Epithelial cell of prostate (primary cell): ENCODE measurements at places on chromosomes 3 and 15.

DNA sequence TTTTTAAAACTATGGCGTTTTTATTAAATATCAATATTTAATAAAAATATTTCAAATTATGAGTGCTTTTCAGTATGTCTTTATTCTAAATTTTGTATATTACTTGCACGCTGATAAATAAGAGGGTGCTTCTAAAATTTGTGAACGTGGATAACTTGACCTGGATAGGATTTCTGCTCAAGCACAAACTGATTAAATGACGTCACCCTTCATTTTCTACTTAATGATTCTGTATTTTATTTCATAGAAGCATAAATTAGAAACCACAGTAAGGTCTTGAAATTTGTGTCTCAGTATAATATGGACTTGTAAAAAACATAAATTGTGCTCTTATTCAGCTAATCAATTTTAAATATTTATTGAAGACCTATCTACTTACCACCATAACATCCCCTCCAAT lies 903.7 kb downstream of the ROBO2 start:
- no peak for DNase-seq

DNA sequence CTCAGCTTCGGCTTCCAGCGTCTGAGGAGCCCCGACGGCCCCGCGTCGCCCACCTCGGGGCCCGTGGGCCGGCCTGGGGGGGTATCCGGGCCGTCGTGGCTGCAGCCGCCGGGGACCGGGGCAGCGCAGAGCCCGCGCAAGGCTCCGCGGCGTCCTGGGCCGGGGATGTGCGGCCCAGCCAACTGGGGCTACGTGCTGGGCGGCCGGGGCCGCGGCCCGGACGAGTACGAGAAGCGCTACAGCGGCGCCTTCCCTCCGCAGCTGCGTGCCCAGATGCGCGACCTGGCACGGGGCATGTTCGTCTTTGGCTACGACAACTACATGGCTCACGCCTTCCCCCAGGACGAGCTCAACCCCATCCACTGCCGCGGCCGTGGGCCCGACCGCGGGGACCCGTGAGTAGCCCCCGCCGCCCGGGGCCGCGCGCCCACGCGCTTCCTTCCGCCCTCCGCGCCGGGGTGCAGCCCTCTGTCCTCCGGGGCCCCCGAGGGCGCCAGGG lies 462 bp downstream of the EDEM1 start:
- DNase-seq: no peak

DNA sequence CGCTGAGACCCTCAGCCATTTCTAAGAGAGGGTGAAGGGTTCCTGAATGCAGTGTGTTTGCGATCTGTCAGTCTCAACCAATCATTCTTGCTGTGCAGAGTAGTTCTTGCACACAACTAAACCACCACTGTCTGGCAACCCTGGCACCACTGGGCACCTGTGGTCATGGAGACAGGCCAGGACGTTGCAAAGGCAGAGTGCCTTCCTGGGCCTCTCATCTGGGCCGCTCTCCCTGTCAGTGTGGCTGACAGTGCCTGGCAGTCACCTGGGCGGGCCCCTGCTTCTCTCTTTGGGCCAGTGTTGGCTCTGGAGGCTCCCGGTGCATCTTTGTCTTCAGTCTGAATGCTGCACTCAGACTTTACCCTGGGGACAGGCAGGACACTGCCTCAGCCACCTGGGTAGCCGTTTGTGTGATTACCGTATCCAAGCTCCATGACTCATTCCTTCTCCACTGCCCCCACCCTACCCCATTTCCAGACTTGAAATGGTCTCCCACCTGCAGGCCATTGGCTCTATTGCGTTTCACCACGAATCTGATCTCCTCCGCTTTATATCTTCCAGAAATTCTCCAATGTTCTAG lies 104.6 kb upstream of the KLF13 start:
- no peak for DNase-seq

DNA sequence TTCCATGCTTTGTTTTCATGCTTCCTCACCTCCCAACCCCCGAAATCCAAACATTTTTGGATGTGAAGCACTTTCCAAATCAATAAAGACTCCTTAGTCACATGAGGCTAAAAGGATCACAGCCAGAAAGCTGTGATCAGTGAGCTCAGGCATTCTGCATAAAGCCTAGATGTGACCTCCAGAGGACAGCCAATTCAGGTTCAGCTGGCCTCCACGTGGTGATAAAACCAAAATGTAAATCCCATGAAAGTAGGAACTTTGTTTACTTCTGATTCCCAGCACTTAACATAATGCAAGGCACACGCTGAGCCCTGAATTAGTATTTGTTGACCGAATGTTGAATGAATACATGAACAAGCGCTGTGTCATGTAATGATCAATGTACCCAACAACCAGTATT lies 249.5 kb upstream of the EOMES start:
- DNase-seq: no peak

DNA sequence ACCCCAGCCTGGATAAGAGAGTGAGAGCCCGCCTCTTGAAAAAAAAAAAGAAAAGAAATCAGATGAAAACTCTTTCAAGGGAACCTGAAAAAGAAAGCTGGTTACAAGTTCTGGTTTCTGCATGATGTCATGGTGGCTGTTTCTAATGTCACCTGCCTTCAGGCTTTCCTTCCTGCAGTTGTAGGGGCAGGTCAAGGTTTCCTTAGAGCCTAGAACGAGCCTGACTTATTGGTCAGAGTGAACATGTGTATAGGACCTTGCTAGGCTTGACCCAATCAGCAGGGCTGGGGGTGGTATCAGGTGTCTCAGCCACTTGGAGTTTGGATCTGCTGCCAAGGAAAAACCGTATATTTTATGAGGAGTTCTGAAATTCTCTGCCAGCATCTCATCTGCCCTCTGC lies 3.8 kb downstream of the IVD start:
- no peak for DNase-seq
